ENCODE measurements at places on chromosomes 4 and X. TPM values are rescaled to one million over a fixed set of nuclear protein-coding genes. Genes with fewer than 3 reads are reported as not detected.
A peak's percentile ranks its signal among the peaks of the same experiment; 100 is the strongest.

The SSX3 gene
- total RNA-seq = not detected

The PPP2R2C gene
- not detected for total RNA-seq

The NHSL2 gene
- total RNA-seq = 0.97 TPM

The NOCT gene
- 12.2 TPM for total RNA-seq

DNA sequence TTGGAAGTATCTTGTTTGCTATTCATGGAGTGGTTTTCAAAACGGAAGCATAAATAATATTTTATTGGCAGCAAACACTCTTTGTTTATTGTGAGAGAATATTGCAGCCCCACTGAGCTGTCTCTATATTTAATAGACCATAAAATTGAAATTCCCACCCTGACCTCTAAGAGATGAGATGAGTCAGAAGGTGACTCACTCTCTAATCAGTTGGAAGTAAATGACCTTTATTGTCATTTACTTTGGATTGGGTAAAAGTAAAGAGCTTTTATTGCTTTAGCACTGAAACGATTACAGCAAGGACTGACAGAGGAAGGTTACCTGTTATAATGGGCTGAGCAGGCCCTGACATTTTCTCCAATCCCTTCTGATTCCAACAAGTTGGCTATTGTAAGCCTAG is 55.0 kb downstream of the SYTL5 start:
- DNase-seq = no peak

GRCh38 chrX:47751670-47752069 is 85.0 kb upstream of the ZNF81 start:
- DNase-seq = peak; percentile 56

DNA sequence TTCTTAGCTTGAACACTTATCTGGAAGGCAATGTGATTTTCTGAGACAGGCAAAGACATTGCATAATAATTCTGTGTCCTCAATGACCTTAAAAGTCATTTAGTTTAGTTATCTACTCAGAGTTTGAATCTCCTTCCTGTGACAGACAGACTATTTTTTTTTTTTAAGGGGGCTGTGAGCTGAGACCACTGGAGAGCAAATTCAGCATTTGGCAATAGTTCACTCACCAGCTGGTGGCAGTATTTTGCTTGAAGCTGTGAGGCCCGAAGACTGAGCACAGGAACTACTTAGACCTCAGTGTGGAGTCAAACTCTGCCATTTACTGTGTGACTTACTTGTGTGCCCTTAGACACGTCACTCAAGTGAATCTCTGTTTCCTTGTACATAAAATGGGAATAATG is 22.9 kb upstream of the CPE start:
- DNase-seq = peak; percentile 21

DNA sequence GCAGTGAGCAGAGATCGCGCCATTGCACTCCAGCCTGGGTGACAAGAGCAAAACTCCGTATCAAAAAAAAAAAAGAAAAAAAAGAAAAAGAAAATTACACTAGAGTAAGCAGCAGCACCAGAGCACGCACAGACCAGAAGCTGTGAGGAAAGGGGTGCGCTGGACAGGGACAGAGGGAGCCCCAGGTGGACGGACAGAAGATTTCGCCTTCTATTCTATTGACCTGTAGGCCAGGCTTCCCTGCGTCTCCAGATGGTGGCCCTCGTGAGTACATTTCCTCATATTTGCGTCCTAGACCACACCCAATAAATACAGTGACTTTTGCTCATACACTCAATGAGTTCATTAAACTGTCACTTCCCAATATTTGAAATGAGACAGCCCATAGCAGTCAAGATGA is 19.1 kb downstream of the MTNR1A start:
- no peak for DNase-seq

GRCh38 chr4:140800666-140801065 is 44.5 kb upstream of the TBC1D9 start:
- no peak for DNase-seq

DNA sequence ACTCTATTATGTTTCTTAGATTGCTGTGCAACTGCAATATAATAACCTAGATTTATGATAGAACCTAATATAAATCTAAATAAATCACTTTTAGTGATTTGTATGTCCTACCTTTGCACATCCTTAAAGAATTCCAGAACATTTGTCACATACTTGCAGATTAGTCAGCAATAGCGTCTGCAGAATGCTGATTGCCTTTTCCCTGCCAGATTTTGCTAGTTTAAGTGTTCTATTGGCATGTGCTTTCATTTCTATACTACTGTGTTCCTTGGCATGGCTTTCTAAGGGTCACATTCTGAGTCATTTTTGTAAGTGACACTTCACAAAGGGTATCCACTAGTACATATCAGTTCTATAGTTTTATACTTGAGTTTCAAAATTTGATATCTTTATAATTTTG is 303.1 kb upstream of the GIMD1 start:
- DNase-seq = no peak

- no peak for DNase-seq
Observed at GRCh38 chr4:173217727-173218126, 49.1 kb downstream of the GALNT7 start.

DNA sequence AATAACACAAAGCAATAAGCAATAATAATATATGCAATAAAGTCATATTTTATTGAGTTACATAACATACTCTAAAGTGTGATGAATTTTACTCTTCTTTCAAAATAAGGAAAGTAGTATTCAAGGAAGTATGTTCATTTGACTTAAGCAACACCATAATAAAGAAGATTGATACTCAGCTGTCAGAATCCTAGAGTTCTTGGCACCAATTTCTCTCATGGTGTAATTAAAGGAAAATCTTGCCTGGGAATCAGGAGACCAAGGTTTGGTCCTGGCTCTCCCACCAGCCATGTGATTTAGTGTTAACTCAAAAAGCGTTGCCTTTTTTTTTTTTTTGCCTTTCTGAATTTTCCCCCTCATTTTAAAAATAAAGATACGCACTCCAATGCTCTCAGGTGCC is 17.1 kb downstream of the MYOZ2 start:
- no peak for DNase-seq

DNA sequence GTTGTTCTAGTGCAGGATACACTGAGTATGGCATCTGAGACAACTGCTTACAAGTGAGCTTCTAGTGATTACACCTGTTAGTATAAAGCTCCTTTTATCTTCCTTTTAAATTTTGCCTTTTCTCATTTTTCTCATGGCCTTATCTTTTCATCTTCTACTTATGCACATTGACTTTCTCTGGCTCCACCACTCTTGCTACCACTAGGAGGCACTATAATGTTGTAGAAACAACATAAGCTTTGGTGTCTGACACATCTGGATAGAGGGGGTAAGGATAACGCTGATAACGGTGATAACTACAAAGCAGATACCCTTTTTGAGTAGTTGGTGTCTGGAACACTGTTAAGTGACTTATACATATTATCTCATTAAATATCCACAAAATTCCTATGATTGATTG is 187.4 kb upstream of the TEX13C start:
- DNase-seq = no peak

GRCh38 chrX:154000051-154000450 is 19.7 kb downstream of the IRAK1 start:
- no peak for DNase-seq

DNA sequence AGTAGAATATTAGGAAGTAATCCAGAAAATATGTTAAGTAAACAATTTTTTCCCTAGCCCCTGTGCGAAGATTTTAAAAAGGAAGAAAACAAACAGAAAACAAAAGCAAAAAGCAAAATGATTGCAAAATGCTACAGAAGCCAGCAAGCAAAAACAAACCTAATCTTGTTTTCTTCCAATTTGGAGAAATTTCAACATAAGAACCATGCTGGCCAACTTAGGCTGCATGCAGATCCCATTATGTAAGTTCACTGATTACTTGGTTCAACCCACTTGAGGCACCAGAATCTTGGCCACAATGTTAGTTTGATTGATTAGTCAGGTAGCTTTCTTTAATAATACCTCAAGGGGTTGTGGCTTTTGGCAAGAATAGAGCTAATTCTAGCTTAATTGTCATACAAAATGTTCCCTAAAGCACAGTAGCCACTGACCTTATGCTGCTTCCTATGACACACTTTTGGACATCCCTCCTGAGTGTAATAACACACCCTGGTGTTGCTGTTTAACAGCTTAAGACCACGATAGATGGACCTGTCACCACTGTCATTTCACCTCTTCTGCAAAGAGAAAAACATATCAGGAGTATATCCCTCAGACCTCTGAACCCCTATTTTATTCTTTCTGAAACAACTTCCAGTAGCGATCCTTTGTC is 2342.1 kb downstream of the PCDH7 start:
- no peak for DNase-seq

- no peak for DNase-seq
Observed at GRCh38 chr4:5788144-5788543, 77.1 kb downstream of the EVC start.

GRCh38 chr4:154366956-154367355 is 124.6 kb downstream of the DCHS2 start:
- no peak for DNase-seq

GRCh38 chrX:52577464-52578173 is 60.8 kb upstream of the XAGE1B start:
- no peak for DNase-seq

DNA sequence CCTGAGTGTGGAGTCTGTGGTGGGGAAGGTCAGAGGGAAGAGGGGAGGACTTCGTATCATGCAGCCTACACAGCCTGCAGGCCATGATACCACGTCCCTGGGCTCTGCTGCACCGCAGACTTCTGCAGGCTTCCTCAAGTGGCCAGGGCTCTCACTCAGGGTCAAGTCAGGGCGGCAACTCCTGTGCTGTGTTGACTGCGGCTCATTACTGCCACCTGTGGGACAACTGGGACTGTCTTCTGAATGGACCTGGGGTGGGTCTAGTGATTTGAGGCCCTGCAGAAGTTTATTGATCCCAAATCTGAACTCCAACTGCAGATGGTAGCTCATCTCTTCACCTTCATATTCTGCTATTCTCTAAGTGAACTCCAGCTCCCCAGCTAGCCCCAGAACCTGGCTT is 167.1 kb downstream of the NSUN7 start:
- DNase-seq = peak; percentile 73

DNA sequence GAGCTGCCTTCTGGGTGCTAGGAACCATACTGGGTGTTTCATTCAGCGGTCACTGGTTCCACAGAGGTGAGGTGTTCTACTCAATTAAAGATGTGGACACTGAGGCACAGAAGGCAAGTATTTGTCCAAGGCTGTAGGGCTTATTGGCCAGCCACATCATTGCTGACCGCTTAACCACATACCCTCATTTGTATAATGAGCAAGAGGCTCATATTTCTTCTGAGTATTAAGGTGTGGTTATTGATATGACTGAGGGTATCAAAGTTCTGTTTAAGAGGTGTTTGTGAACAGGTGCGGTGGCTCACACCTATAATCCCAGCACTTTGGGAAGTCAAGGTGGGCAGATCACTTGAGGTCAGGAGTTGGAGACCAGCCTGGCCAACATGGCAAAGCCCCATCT is 14.3 kb downstream of the RNF4 start:
- no peak for DNase-seq

DNA sequence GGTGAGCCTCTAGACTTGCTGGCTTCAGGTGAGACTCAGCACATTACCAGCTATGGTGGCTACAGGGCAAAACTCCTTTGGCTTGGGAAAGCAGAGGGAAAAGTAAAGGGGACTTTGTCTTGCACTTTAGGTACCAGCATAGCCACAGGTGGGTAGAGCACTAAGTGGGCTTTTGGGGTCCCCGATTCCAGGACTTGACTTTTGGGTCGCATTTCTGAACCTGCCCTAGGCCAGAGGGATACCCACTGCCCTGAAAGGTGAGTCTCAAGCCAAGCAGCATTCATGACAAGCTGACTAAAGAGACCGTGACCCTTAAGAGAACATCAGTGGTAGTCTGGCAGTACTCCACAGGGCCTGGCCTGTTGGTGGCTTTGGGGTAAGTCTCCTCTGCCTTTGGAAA is 224.8 kb downstream of the CFAP299 start:
- DNase-seq = no peak

DNA sequence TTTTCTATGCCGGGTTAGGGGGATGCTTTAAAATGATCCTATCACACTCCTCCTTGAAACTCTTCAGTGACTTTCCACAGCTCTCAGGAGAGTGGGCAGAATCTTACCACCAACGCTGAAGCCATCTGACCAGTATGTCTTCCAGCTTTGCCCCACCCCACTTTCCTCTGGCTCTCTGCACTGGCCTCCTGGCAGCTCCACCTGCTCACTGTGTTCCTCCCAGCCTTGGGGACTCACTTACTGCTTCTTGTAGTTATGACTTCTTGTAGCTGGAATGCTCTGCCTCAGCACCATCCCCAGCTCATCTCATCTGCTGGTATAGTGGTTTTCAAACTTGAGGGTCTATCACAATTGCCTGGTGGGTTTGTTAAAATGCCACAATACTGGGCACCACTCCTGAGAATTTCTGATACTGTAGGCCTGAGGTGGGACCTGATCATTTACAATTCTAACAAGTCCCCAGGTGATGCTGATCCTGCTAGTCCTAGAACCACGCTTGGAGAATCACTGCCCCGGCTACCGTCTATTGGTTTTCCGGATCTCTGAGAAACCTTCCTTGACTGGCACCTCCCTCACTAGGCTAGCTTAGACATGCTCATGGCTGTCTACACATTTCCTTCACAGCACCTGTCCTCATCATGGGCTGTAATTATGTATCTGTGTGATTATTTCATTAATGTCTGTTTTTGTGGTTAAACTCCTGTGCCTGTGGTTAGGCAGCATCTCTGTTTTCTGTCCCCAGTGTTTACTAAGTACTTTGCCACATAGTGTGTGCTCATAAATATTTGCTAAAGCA is 152.2 kb downstream of the MGST2 start:
- DNase-seq = no peak

DNA sequence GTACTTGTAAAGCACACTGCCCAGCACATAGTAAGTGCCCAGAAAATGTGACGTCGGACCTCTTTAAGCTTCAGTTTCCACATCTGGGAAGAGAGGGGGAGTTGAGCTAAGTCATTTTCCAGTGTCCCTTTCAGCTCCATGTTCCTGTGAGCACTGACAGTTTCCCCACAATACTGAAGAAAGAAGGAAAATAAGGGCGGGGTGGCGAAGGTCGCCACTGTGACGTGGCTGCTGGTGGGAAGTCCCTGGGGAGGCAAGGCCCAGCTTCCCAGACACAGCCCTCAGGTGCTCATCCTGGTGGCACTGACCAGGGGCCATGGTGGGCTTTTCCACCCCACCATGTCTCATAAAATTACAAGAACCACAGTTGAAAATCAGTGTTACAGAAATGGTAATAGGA is 121.8 kb downstream of the PTTG2 start:
- DNase-seq = no peak

DNA sequence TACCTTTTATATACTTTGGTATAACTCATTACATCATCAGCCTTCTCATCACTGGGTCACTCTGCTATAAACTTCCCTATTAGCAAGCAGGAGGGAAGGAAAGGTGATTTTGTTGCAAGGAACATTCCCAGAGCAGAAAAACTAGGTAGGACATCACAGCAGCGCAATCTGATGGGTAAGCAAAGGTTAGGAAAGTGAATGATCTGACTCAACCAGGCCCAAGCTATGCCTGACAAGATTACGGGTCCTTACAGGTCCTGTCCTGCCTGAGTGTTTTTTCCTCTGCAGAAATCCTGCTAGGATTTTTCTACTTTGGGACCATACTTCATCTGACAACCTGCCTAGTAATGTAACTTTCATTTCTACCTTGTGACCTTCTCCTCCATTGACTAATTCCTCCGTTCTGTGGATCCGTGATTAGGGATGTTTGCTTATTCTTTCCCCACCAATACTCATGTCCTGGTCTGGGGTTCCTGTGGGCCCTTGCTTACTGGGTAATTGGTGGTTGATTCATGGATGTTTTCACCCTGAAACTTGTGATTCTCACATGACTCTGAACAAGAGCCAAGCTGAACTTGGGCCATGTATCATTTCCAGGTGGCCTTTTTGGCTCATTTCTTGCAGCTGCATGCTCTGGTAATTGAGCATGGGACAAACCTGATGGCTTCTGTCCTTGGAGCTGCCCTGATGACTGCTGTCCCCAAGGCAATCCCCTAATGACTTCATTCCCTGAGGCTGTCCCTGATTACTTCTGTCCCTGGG is 111.9 kb upstream of the KIT start:
- no peak for DNase-seq

All from activated CD4-positive, alpha-beta memory T cell treated with anti-CD3 and anti-CD28 coated beads for 36 hours (primary cell).